ENCODE measurements at places on chromosomes 7 and 10.

DNA sequence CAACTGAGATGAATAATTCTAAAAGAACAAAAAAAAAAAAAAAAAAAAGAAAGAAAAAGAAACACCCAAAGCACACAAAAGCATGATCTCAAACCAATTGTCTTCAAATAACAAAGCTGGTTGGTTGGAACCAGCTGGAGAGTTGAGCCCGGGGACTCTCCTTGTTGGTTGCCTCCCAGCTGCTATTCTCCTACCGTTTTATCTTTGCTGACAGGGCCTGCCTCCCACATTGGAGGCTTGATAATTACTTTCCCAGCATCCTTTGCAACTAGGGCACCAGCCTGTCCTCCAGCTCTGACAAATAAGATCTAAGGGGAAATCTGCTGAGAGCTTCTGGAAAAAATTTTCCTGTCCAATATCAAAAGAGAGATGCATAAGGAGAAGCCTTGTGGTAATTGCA is 6.8 kb downstream of the PON1 start:
- DNase-seq = no peak

GRCh38 chr7:123612024-123612423 is 10.4 kb downstream of the ASB15 start:
- DNase-seq = no peak

- no peak for DNase-seq
Measured at GRCh38 chr7:42143711-42144600, 93.1 kb downstream of the GLI3 start.

GRCh38 chr7:150746921-150747320 is 9.7 kb downstream of the GIMAP5 start:
- DNase-seq = no peak

- no peak for DNase-seq
Measured at GRCh38 chr10:124875596-124875995, 66.3 kb upstream of the ZRANB1 start.

DNA sequence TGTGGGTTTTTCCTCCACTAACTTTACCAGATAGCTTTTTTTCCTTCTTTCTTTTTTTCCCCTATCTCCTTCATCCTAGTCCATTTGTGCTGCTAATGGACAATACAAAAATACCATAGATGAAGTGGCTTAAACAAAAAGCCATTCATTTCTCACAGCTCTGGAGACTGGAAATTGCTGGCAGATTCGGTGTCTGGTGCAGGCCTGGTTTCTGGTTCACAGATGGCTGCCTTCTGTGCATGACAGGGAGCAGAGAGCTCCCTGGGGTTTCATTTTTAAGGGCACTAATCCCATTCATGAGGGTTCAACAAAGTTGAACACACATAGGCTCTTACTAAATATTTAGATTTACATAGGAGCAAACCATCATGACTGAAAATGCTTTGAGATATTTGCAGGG is 467.4 kb downstream of the TYW1 start:
- no peak for DNase-seq

DNA sequence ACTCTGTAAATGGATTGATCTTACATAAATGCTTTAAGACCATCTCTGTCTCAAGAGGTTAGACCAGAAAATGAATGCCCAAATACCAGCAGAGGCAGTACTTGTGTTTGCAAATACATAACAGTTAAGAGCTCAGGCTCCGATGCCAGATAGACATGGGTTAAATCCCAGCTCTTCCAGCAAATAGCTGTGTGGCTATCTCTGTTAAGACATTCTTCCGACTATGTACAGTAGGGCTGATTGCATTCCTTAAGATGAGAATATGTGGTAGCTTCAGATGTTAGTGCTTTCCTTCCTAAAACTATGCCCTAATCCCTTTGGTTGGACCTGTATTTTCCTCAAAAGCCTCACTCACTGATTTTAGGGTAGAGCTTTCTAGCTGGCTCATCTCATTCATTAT is 2.2 kb downstream of the IDE start:
- no peak for DNase-seq

GRCh38 chr7:39547336-39547735 is 18.9 kb upstream of the YAE1 start:
- DNase-seq = no peak

DNA sequence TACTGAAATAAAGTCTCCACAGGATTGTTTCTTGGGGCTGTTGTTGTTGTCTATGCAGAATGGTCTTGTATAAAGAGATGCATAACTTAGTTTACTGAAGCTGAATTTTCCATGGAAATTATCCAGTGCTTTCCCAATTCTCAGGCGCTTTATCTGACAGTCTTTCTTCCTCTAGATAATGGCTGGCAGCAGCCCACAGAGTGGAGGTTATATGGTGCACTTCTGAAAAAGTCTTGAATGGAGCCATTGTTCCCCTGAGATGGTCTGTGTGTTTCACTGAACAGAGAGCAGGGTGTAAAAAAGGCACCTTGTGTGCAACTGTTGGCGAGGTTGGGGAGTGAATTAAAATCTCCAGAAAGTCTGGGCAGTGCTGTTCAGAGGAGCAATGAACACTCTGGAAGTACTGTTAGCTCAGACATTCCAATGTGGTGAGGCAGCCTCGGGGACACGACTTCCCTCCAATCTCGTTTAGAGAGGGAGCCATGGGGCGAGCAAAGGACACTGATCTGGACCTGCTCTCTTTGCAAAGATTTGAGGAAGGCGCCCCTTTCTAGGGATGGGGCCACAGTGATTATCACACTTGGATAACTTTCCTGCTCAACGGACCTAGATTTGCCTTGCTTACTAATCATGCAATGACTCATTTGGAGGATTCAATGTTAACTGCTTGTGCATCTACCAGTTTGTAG is 2.0 kb upstream of the PLCE1 start:
- DNase-seq = no peak

DNA sequence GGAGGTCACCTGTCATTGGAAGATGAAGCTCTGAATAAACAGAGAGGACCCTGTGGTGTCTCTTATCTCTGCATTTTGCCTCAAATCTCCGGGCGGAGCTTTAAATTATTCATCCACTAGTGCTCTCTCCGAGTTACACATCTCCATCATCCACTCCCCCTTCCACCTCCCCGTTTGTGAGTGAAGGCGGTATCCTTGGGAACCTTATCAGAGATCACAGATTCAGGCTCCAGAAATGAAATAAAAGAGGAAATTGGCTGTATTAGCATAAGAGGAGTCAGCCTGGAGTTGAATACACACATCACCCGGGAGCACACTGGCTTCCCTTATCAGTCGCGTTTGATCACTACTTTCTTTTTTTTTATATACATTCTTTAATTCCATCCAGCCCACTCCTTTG is 1184.8 kb downstream of the GATA3 start:
- DNase-seq = no peak

GRCh38 chr7:45239486-45239885 is 81.9 kb downstream of the RAMP3 start:
- no peak for DNase-seq

- DNase-seq = peak; percentile 52
Measured at GRCh38 chr7:79452495-79453265, 787 bp downstream of the MAGI2 start.

DNA sequence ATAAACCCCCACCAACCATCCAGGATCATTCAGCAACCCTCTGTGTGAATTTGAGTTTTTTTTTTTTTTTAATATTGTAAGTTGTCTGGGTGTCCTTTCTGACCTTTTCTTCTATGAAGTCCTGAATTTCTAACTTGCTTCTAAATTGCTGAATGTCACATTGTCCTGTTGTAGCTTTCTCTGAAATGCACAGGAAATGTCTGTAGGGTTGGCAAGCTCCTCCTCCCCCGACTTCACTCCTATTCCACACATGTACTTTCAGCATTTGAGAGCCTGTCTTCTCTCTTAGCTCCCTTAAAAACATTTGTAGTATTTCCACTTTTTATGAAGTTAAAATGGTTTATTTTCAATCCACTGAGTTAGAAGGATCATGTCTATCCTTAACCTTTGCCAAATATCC is 3.3 kb upstream of the CNNM2 start:
- no peak for DNase-seq

- no peak for DNase-seq
Measured at GRCh38 chr10:62584731-62585130, 210.6 kb downstream of the ZNF365 start.

DNA sequence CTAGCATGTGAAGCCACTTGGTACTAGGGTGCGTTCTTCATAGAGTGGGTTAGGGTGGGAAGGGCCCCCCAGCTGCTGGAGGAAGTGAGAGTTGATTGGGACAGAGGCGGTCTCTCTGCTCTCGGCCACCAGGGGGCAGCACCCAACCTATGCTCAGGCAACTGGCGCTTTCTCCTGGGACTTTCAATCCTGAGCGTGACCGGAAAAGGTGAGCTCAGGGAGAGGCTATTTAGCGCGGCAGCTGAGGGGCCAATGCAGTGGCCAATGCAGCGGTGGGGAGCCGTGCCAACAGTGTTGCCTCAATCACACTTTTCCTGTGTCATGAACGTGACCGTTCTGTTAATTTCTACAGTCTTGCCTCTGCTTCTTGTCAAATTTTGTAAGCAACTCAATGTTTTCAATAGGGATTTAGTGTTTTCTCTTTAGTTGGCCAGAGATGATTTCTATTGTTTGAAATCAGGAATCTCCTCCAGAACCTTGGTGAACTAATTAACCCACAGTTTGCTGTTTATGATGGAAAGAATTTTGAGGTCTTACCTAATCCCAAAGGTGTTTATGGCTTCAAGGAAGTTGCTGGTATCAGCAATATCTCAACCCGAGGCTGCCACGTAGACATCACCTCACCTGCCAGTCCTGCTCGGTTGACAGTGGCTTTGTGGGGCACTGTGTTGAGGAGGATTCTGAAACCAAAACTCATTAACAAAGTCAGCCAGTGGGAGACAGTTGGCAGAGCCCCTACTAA is 67.9 kb upstream of the PDZD8 start:
- DNase-seq = peak; percentile 76

- no peak for DNase-seq
Measured at GRCh38 chr7:16060502-16060901, 360.8 kb downstream of the CRPPA start.

GRCh38 chr10:1290071-1290471 is 233.9 kb downstream of the WDR37 start:
- no peak for DNase-seq

DNA sequence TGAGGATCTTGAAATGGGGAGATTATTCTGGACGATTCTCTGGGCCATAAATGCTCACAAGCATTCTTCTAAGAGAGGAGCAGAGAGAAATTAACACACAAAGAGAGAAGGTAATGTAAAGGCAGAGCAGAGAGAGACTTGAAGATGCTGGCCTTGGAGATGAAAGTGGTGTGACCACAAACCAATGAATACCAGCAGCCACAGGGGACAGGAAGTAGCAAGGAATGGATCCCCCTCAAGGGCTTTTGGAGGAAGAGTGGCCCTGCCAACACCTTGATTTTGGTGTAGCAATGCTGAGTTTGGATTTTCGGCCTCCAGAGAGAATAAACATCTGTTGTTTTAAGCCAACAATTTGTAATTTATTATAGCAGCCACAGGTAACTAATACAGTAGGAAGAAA is 1155.6 kb downstream of the TYW1 start:
- no peak for DNase-seq

DNA sequence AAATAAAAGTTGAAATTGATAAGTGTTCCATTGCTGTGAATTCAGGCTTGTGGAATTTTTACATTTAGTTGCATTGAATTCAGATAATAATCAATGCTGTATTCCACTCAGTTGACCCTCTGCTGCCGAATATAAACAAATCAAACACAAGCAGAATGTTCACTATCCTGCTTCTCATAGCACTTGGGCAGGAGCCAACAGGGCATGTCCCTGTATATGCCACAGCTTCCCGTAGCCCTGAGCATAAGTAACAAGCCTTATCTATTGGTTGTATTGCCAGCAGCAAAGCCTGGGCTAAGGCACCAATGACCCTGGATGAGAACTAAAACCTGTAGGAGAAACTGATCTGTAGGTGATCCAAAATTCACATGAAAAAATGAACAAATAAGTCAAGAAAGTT is 145.9 kb downstream of the ARHGAP12 start:
- no peak for DNase-seq

- DNase-seq = no peak
Measured at GRCh38 chr7:102064361-102065025, 222.2 kb upstream of the SH2B2 start.

- DNase-seq = no peak
Measured at GRCh38 chr7:94160719-94161435, 156.7 kb upstream of the BET1 start.

DNA sequence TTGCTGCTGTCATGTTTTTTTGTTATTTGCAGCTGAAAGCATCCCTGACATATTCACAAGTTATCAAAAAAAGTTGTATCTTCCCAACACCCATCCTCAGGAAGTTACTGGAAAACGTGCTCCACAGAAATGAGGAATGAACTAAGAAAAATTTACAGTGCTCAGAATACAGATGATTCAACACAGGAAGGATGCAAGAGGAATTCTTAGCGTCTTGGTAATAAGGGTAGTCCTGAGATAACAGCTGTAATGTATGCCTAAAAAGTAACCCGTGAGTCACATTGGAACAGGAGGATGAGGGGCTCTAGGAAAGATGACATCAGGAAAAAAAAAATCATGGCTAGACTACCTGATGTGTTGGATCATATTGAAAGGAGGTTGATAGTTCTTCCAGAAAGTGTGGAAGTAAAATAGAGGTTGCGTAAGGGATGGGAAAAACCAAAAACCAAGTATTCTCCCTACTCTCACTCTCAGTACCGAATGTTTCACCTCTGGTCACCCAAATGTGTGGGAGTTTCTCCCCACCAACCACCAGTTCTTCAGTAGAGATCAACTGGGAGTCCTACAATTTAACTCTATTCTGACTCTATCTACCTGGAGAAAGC is 3.9 kb downstream of the ADAM12 start:
- DNase-seq = no peak

DNA sequence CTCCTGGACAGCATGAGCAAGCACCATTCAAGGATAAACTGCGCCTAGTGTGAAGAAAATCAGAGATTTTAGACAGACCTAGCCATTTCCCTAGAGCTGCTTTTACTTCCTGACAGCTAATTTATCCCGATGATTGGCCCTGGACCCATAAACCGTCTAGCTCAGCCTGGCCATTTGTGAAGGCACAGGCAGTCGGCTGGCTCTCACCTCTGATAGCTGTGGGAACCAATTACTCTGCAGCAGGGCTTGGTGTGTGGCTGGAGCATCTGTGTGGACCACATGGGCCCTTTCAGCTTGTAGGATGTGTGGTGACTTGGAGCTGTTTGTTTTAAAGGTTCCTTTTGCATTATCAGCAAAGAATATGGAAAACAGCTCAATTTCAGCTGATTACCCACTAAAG is 111.1 kb upstream of the NPY start:
- no peak for DNase-seq

DNA sequence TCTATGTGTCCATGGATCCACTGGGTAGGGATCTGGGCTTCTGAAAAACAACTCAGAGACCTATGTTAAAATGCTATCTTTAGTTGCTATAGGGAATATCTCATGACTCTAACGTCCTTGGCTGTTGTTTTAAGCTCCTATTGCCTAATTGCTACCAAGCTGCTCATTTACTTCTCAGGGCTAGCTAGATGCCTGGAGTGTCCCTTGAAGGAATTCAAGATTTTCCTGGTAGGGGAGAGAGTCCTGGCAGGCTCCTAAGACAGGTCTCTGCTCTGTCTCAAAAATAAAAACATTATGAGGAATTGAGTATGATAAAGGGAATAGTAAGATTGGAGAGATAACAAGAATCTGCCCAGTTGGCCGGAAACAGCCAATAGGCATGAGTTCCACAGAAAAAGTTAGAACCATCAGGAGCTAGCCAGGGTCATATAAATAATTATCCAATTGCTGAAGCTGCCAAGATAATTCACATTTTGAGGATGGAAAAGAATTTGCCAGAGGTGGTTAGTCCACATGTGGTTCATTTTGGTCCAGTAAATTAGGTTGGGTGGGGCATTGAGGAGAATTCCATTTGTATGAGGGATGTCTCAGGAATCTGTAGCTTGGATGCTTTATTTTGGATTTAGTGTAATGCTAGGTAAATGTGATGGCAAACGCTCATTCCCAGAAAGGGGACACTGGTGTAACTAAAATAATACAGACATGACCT is 362.7 kb upstream of the VSTM2A start:
- no peak for DNase-seq

All from D341Med (cell line).